Amniotic epithelial cell (primary cell): ENCODE measurements at places on chromosomes 7 and 10.
A peak's percentile ranks its signal among the peaks of the same experiment; 100 is the strongest.

GRCh38 chr7:134686786-134687185, 40.1 kb downstream of the BPGM start:
- peak; percentile 42 for DNase-seq

GRCh38 chr7:10940704-10941355, 32.8 kb upstream of the PHF14 start:
- no peak for DNase-seq

GRCh38 chr10:129646973-129647372, 179.9 kb downstream of the MGMT start:
- DNase-seq: no peak

DNA sequence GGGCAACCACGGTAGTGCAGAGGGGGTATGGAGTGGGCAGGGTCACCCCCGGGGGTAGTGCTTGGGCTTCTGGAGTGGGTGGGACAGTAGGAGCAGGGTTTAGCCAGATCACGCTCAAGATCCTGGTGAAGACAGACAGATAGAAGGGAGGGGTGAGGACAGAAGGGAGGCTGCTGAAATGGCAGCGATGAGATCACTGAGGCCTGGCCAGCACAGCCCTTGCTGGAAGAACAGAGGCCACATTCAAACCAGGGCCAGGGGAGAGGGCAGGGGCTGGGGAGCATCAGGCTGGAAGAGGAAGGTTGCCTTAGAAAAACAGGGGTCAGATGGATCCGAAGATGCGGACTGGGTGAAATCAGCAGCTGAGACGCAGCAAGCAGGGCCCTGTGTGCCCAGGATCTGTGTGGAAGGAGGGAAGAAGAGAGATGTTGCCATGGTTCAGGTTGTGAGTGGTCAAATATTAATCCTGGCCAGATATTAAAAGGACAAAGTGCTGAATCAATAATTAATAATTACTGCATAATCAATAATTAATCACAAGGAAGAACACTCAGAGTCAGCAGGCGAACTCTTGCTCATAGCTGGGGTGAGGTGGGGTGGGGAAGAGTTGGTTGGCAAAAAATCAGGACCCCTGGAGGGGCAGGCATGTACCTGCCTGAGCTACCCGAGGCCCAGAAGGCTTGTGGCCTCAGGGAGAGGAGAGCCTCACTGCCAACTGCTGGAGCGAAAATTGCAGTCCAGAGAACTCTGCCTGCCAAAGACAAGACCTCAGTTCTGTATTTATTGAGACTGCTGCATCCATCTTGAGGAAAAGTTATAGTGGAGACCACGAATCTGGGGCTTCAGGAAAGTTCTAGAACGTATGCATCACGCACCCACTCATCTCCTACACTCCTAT, 105.7 kb downstream of the GRB10 start:
- DNase-seq: no peak

GRCh38 chr7:152176797-152177196, 151.3 kb downstream of the GALNT11 start:
- no peak for DNase-seq
